ENCODE measurements at places on chromosomes 6 and 20.

DNA sequence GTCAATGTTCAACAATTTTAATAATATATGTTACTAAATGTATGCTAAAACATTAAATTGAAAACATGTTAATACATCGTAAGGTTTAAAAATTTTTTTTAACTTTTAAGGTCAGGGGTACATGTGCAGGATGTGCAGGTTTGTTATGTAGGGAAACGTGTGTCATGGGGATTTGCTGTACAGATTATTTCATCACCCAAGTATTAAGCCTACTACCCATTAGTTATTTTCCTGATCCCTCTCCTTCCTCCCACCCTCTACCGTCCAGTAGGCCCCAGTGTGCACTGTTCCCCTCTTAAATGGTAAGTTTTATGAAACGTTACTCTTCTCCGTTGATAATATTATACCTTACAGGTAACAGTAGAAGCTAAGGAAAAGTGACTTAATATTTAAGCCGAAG, 15.8 kb downstream of the PDE7B start:
- DNase-seq = no peak

DNA sequence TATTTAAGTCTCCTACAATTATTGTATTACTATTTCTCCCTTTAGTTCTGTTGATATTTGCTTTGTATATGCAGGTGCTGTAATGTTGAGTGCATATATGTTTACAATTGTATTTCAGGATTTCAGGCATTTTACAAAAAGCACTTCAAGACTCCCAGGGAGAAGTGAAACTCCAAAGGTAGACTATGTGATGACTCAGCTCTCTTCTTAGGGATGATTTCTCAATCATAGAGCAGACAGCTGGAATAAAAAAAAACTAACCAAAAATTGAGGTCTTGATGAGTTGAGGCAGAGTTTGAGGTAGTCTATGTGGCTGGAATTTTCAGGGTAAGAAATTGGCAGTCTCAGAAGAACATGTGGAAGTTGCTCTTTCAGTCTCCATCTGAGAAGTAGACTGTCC, 786.1 kb downstream of the TFAP2A start:
- no peak for DNase-seq

DNA sequence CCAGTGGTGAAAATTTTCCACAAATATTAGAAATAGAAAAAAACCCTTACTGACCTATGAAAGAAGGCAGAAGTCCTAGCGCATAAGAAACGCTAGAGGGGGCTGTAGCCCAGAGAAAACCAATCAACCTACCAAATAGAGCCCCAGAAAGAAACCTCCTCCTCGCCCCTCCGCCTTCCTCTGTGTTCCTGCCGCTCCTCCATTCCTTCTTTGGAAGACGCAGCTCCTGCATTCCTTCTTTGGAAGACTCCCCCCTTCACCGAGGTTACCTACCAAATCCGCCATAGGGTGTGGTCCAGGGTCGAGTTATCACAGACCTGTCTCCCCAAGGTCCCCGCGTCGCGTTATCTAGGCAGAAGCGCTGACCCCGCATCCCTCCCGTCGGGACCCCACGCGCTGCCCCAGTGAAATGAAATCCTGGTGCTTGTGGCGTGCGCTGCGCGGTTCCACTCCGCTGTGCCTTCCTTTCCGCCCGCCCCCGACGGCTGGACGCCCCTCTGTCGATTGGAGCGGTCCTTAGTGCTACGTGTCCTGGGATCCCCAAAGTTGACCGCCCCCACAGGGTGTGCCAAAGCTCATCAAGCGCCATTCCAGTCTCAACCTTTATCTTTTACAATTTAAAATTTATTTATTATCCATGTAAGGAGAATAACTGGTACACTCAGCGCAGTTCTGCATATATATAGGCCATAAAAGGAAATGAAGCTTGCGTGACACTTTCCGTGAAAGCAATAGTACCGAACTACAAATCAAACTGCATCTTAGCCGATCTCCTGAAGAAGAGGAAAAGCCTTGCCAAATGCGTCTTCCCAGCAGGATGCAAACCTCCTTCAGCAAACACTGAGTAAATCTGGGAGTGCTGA, 13.0 kb downstream of the RPP21 start:
- peak; percentile 51 for DNase-seq

DNA sequence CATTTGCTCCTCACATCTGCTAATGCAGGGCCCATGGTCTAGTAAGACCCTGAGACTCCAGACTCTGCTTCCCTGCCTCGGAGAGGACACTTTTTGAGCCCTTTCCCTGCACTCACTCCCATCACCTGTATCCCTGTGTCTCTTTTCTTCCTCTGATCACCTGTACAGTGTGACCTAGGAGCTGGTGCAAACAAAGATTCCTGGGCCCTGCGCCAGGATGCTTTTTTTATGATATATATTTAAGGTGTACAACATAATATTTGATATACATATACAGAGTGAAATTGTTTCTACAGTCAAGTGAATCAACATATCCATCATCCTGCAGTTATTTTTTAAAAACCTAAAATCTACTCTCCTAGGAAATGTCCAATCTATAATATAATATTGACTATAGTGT, 355.4 kb downstream of the MAFB start:
- DNase-seq = no peak

GRCh38 chr20:62545271-62545670, 69.5 kb upstream of the GATA5 start:
- DNase-seq = no peak

DNA sequence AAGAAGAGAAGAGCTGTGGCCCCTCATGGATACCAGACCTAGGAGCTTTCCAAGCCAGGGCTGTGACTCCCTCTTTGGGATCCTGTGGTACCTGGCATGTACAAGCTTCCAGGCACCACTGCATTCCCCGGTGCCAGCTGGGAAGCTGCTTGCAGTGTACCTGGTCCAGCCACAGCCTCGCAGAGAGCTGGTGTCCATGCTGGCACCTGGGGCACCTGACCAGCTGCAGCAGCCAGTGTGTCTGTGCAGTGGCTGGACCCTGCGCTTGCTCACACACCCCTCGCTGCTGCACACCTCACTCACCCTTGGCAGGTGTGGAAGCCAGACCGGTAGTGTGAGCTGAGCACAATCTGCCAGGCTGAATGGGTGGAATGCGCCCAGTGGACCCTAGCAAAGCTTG, 190.9 kb upstream of the MAN1A1 start:
- DNase-seq = no peak

- DNase-seq = no peak
These were observed 120.5 kb downstream of the HIVEP1 start for GRCh38 chr6:12132351-12133222.

- DNase-seq = peak; percentile 80
These were observed 245.0 kb downstream of the ARID1B start for GRCh38 chr6:157021993-157022740.

DNA sequence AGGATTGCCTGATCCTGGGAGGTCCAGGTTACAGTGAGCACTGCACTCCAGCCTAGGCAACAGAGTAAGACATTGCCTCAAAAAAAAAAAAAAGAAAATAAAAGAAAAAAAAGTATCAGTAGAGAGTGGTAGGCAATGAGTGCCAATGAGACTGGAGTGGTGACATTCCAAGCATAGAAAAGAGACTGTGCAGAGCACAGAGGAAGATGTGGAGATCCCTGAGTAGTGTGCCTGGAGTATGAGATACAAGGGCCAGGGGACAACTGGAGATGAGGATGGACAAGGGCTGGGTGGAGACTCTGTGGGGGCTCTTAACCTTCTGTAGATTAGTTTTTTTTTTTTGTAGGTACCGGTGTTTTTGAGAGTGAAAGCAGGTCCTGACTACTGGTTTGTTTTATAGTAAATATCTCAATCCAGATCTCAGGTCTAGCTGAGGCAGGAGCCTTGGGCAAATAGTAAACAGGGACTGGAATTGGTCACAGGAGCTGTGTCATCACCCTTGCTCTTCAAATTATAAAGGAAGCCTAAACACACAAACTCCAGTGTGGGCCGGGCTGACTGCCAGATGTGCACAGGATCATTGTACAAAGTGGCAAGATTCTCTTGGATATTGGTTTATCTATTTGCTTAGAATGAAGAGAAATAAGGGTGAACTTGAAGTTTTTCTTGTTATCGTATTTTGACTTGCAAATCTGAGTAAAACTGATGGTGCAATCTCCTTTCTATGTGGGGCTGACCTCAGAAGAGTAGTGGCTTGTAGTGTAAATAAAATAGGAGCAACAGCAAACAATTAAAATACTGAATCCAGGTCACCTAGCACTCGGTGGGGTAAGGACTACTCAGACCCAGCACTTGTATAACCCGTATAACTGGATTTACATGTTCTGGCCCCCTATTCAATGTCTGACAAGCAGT, 144.9 kb downstream of the SOX4 start:
- no peak for DNase-seq

GRCh38 chr6:151325075-151326050, 66.0 kb downstream of the ZBTB2 start:
- DNase-seq = no peak
